ENCODE measurements at places on chromosomes 6 and 20. TPM values are rescaled to one million over a fixed set of nuclear protein-coding genes. Genes with fewer than 3 reads are reported as not detected.

Gene OR2B6
- not detected for total RNA-seq

GRCh38 chr6:75210885-75211739, 5.3 kb upstream of the COL12A1 start:
- DNase-seq = no peak

GRCh38 chr6:105400501-105400900, 2.4 kb downstream of the PREP start:
- no peak for DNase-seq

DNA sequence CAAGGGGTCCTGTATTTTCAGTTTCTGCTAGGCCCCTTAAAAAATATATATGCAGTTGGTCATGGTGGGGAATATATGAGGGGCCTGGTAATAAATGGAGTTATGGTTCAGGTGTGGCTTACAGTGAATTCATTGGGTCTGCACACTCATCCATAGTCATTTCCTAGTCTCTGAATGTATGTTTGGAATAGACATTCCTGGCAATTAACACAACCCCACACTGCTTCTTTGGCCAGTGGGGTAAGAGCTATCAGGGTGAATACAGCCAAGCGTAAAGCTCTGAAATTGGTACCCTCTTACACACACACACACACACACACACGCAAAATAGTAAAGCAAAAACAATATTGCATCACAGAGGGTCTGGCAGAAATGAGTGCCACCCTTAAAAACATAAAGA, 56.5 kb downstream of the QRSL1 start:
- no peak for DNase-seq

Gene ETV7
- not detected for total RNA-seq

- no peak for DNase-seq
These were observed 163.4 kb upstream of the SLC24A3 start for GRCh38 chr20:19048995-19049501.
